Epithelial cell of prostate (primary cell): ENCODE measurements at places on chromosomes 16 and 17.

- no peak for DNase-seq
Observed at GRCh38 chr17:46192439-46193150, 634 bp downstream of the KANSL1 start.

GRCh38 chr17:79147746-79148506, 73.3 kb downstream of the ENGASE start:
- DNase-seq, result no peak

GRCh38 chr16:72789465-72789864, 258.5 kb downstream of the ZFHX3 start:
- DNase-seq, result no peak

- DNase-seq, result no peak
Observed at GRCh38 chr16:50547340-50548124, 664 bp upstream of the NKD1 start.

GRCh38 chr16:25679511-25679910, 12.2 kb upstream of the HS3ST4 start:
- DNase-seq, result no peak

GRCh38 chr16:56851671-56852400, 13.2 kb upstream of the SLC12A3 start:
- DNase-seq, result no peak

DNA sequence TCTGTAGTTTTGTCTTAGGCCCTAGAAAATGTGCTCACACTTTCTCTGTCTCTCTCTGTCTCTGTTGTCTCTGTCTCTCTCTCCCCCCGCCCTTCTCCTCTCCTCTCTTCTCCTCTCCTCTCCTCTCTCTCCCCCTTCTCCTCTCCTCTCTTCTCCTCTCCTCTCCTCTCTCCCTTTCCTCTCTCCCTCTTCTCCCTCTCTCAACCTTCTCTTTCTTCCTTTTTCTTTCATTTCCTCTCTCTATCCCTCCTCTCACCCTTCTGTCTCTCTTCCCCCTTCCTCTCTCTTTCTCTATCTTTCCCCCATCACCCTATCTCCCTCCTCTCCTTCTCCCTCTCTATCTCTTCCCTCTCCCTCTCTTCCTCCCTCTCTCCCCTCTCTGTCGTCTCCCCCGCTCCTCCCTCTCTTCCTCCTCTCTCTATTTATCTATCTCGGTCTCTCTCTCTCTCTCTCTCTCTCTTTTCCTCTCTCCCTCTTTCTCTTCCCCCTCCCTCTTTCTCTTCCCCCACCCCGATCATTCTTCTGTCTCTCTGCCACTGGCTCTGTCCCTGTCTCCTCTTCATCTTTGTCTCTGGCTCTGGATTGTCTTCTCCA, 107.2 kb upstream of the C16orf82 start:
- DNase-seq, result no peak

GRCh38 chr17:64193561-64193960, 63.6 kb upstream of the ERN1 start:
- DNase-seq, result no peak

GRCh38 chr16:82626791-82627261, at the start of gene CDH13:
TSS of gene CDH13 (plus strand) at chr16:82626969.
- DNase-seq, result no peak

DNA sequence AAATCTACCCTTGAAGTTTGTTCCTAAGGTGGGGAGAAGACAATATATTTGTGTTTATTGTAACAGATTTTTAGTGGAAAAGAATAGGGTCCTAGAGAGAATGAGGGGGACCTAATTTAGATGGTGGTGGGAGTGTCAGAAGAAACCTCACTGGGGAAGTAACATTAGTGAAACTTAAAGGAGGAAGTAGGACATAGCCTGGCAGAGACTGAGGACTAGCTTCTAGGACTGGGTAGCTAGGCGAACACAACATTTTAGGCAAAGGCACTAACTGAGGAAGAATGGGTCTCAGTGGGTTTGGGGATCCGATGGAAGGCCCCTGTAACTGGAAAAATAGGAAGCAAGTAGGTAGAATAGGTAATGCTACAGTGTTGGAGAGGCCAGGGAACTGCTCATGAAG, 4.2 kb upstream of the ARL2BP start:
- DNase-seq, result no peak

GRCh38 chr16:51567911-51568310, 416.8 kb upstream of the SALL1 start:
- no peak for DNase-seq

DNA sequence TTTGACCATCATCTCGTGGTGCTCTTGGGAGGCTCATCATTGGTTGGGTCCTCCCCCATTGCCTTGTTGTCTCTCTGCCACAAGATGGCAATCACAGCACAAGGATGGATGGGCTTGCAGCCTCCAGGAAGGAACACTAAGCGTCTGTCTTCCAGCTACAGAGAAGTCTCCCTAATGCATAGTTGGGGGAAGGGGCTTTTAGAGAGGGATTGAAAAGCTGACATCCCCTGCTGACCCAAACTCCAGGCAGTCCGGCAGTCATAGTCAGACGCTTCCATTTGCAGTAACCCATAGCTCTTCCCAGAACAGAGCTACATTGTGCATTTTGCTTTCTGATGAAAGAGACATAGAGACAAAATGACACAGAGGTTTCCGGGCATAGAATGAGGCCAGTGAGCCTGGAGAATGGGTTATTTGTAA, 111.4 kb downstream of the UTP18 start:
- DNase-seq, result peak; percentile 22

DNA sequence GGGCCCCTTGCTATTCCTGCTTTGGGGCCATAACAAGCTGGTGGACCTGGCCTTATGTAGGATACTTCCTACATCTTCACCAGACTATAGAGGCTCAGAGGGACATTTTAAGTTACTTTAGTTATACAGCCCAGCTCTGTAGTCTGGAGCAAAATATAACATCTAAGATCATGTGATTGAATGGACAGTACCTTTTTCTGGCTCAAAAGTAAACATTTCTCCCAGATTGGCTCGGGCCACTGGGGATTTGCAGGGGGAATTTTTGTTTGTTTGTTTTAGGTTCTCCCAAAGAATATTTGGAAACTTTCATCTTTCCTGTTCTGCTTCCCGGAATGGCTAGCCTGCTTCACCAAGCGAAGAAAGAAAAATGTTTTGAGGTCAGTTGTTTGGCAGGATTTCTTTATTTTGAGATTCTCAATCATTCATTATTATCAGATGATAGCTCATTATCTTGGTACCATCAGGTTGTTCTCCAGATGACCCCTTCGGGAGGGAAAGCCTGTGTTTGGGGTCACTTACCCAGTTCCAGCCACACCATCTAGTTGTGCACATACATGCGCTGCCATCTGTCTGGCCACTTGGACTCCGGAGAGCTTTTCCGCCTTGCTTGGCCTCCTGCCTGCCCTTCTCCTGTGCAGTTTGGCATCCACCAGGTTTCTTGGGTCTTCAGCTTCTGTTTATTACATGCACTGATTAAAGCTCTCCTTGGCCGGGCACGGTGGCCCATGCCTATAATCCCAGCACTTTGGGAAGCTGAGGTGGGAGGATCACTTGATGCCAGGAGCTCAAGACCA, 17.2 kb downstream of the IQCK start:
- no peak for DNase-seq

DNA sequence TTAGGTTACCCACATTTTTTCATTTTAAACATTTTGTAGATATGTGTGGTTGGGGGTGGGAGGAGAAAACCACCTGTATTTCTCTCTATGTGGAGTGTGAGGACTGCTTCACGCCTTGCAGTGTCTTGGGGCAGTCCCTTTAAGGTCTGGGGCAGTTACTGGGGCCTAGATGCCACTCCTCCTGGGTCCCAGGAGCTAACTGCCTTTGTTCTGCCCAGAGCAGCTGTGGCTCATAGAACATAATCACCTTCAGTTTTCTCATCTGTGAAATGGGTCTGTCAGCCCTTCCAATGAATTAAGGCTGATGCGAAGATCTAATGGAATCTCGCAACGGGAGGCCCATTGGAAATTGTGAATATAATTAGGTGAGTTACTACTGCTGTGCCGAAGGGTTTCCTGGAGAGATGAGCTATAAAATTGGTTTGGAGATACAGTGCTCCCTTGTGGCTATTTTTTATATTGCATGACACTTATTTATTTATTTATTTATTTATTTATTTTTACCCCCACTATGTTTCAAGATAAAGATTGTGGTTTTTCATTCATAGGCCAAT, 22.9 kb downstream of the DHRS7C start:
- DNase-seq, result no peak

- DNase-seq, result no peak
Observed at GRCh38 chr17:40542558-40543411, 22.5 kb downstream of the CCR7 start.

DNA sequence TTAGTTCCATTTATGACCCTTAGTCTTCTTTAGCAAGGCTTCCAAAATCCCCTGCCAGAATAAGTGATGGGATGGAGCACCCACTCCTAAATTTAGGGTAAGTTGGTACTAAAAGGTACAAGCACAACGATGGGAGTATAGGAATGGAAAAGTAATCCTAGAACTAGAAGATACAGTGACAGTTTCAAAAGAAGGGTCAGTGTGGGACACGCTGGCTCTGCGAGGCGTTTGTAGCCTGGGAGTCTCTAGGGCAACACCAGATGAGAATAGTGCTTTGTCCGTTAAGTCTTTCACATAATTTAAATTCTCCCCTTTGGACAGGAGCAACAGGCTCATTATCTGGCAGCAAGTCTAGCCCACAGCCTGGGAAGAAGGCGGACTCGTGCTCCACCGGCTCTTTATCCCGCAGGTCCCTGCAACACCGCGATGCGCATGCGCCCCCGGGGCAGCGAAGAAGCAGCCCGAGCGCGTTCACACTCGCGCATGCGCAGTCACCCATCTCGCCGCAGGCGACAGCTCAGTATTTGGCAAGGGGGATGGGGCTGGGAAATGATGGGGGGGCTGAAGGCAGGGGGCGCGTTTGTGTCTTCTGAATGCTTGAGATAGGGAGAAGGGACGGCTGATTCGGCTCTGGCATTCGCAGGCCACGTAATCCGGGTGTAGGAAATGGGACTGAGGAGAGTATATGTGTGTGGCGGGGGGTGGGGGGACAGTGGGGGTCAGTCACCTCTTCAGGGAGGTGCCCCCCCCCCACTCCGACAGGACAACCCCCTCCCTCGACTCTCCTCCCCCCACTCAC, 564 bp downstream of the SPOP start:
- DNase-seq, result peak; percentile 39

DNA sequence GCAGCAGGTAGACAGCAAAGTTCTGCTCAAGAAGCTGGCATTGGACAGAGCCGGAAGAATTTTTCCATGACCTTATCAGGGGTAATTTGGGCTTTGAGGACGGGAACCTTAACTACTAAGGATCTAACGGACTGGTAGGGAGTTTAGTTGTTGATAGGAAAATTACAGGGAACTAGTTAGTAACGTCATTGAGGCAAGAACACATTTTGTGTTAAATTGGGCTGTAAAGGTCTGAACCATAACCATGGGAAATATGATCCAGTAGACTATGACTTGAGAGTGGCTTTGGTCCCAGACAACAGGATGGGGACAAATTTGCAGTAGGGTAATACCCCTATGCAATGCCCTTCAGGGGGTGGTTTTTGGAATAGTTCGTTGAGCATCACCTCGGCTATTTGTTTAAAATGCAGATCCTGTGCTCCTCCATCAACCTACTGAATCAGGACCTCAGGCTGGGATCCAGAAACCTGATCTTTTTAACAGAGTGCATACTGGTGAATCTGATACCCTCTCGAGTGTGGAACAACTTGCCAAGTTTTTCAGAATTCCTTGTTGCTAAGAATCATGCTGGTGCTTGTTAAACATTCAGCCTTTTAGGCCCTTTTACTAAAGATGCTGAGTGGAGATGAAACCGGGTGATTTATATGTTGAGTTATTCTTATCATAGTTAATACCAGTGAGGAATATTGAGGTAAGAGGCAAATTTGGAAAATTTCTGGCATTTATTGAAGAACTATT, 255.1 kb downstream of the MAP2K6 start:
- no peak for DNase-seq

GRCh38 chr17:78356101-78356713, 3.7 kb downstream of the SOCS3 start:
- peak; percentile 97 for DNase-seq

GRCh38 chr17:10756619-10757018, 26.8 kb upstream of the TMEM220 start:
- DNase-seq, result no peak

GRCh38 chr17:82300228-82300627, 17.2 kb downstream of the CD7 start:
- no peak for DNase-seq

DNA sequence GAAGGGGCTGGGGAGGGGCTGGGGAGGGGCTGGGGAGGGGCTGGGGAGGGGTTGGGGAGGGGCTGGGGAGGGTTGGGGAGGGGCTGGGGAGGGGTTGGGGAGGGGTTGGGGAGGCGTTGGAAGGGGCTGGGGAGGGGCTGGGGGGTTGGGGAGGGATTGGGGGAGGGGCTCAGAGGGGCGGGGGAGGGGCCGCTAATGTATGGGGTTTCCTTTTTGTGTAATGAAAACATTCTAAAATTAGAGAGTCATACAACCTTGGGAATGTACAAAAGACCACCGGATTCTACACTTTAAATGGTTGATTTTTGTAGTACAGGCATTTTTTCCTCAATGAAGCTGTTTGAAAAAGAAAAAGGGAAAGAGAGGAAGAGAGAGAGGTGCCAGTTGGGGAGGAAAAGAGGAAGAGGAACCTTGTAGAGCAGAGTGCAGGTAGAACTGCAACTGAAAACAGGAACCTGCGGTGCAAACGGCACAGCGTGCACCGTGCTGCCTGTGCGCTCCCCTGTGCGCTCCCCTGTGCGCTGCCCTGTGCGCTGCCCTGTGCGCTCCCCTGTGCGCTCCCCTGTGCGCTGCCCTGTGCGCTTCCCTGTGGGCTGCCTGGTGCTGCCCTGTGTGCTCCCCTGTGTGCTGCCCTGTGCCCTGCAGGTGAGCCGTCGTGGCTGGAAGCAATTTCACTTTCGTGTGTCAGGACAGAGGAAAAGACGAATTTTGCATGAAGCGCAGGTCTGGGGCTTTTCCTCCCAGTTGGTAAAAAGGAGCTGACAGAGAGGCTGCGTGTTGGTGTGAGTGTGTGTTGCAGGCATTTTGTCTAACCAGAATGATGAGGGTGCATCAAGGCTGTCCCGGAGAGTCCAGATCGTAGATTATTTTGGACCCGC, 40.8 kb downstream of the METRNL start:
- DNase-seq, result no peak

- no peak for DNase-seq
Observed at GRCh38 chr17:31744511-31744951, 114.5 kb downstream of the COPRS start.

DNA sequence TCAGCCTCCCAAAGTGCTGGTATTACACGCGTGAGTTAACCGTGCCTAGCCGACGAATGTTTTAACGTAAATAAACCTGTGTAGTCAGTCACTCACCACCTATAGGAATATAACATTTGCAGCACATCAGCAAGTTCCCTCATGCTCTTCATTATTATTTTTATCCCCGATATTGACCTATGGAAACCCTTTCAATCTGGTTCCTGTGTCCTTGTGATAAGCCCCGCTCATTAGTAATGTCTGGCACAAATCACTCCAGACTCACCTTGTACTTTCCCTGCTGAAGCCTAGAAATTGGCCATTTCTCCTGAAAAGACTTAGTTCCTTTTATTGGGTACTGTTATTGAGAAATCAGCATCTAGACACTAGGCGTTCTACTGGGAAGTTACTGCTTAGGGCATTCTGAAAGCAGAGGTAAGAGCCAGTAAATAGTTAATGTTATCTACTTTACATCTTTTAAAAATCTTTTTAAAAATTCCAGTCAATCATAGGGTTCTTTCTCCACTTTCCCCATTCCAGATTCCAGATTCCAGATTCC, 1.5 kb upstream of the PHKG2 start:
- DNase-seq, result no peak
